ENCODE measurements at places on chromosomes 11 and 22.
A peak's percentile ranks its signal among the peaks of the same experiment; 100 is the strongest.

- no peak for DNase-seq
These were observed 148.9 kb downstream of the TENM4 start for GRCh38 chr11:79291948-79292347.

- DNase-seq, result no peak
These were observed 17.8 kb downstream of the POU2AF1 start for GRCh38 chr11:111361052-111361801.

DNA sequence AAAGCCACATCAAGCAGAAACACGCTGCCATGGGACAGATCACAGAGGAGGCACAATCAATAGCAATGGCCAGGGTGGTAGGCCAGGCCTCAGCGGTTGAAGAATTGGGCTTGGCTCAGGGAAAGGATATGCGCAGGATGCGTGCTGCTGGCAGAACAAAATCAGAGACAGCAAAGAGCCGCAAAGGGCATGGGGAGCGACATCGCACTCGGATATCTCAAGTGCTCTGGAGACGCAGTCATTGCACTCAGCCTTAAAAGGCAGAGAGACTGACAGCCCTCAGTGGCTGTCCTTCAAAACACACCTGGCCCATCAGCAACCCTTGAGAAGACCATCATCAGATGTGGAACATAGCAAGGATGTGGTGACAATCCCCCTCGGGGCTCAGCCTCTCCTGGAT lies 50.5 kb downstream of the CSNK2A3 start:
- no peak for DNase-seq

DNA sequence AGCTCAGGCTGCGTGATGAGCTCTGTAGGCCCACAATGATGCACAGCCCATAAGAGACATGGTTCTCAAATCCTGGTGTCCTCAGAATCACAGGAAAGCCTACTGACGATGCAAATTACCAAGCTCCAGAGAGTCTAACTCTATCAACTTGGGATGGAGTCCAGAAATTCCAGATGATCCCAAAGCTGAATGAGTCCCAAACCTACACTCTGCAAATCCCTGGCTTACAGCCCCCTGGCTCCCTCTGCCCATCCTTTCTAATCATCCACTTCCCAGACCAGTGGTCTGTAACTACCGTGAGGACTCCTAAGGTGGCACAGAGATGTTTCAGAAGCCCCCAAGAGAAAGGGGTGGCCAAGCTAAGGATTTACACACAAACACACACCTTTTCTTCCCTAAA lies 13.5 kb downstream of the ARFGAP2 start:
- no peak for DNase-seq

DNA sequence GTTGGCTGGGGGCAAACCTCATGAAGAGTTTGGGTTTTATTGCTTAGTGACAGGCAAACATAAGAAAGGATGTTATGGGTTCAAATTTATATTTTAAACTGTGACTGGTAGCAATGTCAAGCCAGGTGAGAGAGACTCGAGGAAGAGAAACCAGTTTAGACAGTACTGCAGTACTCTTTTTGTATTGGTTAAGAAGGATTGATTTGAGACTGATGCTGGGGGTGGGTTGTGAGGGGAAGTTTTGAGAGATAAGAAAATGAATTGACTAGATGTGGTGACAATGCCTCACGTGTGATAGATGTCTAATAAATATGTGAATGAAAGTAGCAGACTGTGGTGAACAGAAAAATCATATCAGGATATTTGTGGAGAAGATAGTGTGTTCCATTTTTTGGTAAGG lies 142.4 kb downstream of the DDX10 start:
- no peak for DNase-seq

DNA sequence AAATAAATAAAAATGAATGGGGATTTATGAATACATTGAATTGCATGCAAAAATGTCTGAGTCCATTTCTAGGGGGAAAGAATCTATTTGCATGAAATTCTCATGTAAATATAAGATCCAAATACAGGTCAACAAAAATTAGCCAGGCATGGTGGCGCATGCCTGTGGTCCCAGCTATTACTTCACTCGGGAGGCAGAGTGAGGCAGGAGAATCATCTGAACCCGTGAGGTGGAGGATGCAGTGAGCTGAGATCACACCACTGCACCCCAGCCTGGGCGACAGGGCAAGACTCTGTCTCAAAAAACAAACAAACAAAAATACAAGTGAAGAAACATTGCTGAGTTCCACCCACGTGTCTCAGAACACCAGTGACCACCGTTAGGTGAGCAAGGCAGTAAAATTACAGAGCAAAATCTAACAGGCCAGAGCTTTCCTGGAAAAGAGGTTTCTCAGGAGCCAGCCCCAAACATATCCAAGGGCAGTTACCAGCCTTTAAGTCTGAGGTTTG lies 17.3 kb downstream of the PACSIN2 start:
- DNase-seq, result no peak

DNA sequence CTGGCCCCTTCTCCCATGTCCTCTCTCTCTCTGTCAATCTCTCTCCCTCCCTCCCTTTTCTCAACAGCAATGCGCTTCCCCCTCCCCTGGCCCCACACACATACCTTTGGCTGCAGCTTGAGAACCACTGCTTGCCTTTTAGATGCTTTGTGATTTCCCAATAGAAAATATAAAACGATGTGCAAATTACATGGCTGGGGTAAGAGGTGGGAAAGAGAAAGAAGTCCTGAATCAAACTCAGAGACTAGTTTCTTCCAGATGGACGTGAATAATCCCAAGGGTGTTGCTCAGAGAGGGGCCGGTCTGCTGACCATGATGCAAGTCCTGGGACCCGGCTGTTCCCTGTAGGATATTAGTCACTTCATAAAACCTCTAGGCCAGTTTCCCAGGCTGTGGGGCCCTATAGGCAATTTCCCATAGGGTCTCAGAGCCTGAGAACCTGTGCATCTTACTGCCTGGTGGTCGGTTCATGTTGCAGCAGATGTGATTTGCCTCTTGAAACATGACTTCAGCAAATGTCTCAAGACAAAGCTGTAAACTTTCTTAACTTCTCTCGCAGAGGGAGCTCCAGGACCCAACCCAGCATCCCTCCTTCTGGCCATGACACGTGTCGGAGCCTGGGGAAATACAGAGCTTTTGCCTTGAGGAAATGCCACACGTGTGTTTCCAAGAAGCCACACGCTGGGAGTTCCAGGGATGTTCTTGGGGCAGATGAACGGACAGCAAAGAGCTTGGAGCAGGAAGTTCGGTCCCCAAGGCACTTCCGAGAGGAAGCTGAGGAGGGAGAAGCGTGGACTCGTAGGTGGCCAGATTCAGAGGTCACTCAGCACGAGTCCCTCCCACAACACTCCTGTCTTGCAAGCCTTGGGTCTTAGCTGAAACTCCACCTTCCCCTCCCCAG lies 34.5 kb upstream of the ETS1 start:
- peak; percentile 81 for DNase-seq
